ENCODE measurements at places on chromosomes 16 and 17.

- no peak for DNase-seq
Observed at GRCh38 chr17:50564916-50565315, 4.4 kb downstream of the CACNA1G start.

DNA sequence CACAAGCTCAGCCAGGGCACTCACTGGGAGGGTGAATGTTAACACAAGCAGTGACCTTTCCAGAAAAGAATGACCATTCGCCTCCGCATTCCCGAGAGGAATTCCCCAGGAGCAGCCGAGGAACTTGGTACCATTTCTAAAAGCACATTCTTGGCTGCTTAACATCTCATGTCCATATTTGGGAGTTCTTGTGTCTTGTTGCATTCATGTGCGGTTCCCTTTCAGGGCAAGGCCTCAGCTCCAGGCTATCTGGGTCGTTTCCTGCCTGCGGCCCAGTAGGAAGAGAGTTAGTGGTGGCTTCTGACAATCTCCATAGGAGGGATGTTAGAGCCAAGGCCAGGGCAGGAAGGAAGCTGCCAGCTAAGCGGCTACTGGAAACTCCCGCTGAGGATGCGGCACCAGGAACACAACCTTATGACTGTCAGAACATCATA lies 27.8 kb upstream of the MEAK7 start:
- peak; percentile 5 for DNase-seq

DNA sequence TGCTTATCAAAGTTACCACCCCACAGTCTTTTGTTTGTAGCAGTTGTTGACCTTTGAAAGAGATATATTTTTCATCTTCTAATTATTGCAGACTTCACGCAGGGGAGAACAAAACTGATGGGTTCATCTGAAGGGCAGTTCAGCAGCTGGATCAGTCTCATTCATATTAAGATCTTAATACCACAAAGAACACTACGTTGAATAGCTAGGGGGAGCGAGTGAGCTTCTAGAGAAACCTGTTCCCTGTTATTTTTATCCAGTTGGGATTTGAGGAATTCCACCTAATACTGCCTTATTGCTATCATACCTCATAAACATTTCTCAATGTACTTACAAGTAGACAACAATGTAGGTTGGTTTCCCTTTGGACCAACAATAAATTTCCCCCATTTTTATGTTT lies 306.1 kb upstream of the KIF2B start:
- no peak for DNase-seq

GRCh38 chr17:34653511-34653910 lies 74.1 kb downstream of the TMEM132E start:
- no peak for DNase-seq

GRCh38 chr16:72013389-72013788 lies 4.8 kb downstream of the DHODH start:
- DNase-seq = no peak

DNA sequence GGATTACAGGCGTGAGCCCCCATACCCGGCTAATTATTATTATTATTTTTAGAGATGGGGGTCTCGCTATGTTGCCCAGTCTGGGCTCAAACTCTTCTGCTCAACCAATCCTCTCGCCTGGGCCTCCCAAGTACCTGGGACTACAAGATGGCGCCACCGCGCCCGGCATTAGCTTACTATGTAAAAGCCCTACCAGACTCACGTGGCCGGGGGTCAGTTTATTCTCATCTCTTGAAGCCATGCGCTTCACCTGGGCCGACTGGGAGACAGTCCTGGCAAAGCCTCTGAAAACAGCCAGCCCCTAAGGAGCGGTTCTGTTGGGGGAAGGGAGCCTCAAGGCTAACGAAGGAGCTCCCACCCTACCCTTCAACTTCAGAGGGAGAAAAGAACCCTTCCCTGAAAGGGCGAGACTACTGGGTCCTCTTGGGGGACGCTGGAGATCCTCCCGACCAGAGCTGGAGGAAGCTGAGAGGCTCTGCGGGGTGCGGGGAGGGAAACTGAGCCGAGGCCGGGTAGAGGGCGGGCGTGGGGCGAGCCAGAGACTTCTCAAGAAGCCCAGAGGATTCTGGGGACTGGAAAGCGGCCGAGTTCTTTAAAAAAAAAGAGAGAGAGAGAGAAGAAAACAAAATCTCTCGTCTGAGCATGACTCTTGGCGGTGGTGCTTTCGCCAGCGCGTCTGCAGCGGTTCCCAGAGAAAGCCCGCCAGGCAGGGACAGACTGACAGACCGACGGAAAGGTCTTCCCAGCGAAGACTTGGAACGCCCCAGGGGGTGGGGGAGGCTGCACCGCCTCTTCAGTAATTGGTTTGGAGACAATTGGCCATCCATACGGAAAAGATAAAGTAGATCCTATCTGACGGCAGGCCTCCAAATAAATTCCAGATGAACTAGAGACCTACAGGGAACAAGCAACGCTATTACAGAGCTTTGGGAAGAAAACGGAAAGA lies 5.6 kb upstream of the TUBG2 start:
- DNase-seq = no peak

All from NCI-H2081 (cell line).